Stimulated activated CD8-positive, alpha-beta memory T cell treated with anti-CD3 and anti-CD28 coated beads, Interleukin-15, amount 100 ng/mL, for 24 hours (primary cell): ENCODE measurements at places on chromosomes 16 and 17.

- DNase-seq: no peak
Observed at GRCh38 chr17:27244011-27244410, 49.9 kb upstream of the WSB1 start.

DNA sequence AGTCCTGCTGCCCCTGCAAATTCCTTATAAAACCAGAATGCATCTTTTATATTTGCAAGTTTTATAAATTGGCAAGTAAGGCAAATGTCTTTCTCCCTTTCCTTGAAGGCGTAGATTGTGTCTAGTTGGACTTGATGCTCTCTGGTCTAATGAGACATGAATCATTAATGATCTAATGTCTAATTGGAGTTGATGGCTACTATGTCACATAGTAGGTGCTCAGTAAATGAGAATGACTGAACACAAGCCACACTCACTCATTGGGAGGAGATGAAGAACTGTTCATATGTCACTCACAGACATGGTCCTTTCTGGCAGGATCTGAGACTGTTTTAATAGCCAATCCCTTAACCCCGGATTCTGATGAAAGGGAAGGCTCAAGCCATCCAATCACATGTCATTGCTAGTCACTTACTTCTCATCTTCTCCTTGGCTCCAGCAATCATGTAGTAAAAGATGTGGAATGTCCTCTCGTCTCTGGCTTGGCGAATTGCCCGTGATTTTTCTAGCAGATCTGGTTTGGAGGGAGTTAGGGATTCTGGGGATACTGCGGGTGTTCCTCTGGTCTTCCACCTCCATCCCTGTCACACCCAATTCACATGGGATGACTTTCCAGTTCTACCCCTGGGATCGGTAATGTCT is 81.0 kb downstream of the MYH11 start:
- DNase-seq: no peak

DNA sequence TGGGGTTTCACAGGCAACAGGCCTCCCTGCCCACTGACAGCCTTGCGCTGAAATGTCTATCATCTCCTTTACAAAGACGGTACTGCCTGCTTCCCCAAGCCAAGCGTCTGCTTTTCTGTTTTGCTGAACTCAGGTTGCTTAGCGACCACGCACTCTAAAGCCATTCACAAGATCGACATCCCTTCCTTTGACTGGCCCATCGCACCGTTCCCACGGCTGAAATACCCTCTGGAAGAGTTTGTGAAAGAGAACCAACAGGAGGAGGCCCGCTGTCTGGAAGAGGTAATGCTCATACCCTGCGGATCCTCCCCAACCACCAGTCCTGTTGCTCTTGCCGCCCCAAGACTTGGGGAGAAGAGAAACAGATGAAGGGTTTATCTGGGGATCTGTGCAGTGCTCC is 28.7 kb downstream of the TMEM186 start:
- DNase-seq: no peak

- no peak for DNase-seq
Observed at GRCh38 chr16:47848421-47849109, 307.2 kb downstream of the ABCC12 start.

- no peak for DNase-seq
Observed at GRCh38 chr17:75637551-75637950, 4.3 kb downstream of the SMIM5 start.

- no peak for DNase-seq
Observed at GRCh38 chr16:75667503-75667902, 9.3 kb downstream of the CPHXL2 start.

- no peak for DNase-seq
Observed at GRCh38 chr16:11980136-11980844, 3.8 kb downstream of the SNX29 start.

DNA sequence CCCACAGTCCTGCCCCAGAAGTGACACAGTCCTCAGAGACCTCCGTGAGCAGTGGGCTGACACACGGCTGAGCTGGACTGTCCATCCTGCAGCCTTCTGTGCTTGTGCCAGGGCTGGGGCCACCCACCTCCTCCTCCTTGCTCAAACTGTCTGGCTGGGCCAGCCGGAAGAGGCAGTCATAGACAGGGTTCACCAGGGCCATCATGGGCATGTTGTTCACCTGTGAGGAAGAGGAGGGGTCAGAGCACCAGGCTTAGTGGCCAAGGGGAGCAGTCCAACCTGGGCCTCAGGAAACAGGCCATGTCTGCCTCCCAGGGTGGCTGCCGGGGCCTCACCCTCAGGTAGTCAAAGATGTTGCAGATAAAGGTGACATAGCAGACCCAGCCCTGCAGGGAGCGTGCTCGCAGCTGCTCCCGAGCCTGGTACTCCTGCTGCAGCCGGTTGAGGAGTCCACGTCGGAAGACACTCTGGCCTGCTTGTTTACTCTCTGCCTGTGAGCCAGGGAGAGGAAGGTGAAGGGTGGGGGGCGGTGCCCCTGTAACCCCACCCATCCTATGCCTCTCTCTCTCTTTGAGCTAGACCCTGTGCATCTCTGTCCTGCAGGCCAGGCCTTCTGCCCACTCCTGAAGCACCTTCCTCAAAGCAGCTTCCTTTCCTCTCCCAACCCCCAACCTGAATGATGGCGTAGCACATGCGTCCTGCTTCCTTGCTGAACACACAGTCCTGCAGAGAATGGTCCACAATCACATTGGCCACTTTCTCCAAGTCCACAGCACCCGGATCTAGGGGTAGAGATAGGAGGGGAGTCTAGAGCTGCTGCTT is 3.4 kb downstream of the MIF4GD start:
- DNase-seq: no peak

GRCh38 chr16:80176114-80176513 is 364.7 kb upstream of the DYNLRB2 start:
- no peak for DNase-seq

GRCh38 chr16:57537194-57537505 is 779 bp upstream of the CCDC102A start:
- DNase-seq: no peak

DNA sequence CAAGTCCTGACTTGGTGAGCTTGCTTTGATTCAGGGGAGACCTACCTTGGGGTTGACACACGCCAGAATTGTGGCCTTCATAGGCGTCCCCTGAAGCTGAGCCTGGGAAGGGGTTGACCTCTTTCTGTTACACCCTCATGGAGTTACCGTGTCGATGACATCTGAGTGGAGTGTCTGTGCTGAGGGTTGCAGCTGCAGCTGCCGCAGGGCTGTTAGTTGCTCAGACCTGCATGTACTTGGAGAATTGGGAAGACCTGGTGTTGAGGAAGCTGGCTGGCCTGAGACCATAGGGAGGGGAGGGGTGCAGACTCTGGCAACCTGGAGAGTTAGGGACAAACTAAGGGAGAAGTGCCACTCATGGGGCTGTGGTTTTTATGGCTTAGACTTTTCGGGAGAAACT is 9.6 kb downstream of the GSE1 start:
- DNase-seq: no peak

- no peak for DNase-seq
Observed at GRCh38 chr17:50487213-50488096, 8.8 kb downstream of the RSAD1 start.

- DNase-seq: no peak
Observed at GRCh38 chr17:29615048-29615385, 7.7 kb downstream of the CORO6 start.

GRCh38 chr16:56559109-56559508 is 5.8 kb upstream of the MT4 start:
- DNase-seq: no peak

GRCh38 chr17:81909966-81910839 is 996 bp downstream of the PCYT2 start:
- DNase-seq: no peak

GRCh38 chr17:77768248-77768852 is 190.2 kb upstream of the TNRC6C start:
- DNase-seq: no peak

DNA sequence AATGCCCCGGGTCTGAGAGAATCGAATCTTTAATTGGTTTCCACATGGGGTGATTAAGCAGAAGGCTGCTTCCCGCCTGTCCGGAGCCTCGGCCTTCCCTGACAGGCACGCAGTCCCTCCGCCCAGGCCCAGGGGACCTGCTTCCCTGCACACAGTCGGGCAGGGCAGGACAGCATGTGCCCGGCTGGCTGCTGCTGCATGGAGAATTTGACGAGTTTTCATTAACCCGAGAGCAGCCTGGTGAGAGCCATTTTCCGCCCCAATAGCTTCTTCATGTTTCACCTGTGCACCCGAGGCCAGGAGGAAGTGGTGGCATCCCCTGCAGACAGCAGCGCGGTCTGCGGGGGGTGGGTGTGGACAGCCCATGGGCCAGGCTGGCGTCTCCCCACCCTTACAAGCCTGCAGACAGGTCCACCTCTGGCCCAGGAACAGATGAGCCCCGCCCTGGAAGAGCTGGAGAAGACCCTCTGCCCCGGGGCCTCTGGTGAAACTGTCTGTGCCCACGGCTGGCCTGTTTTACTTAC is 67.0 kb downstream of the KLHDC4 start:
- DNase-seq: no peak

DNA sequence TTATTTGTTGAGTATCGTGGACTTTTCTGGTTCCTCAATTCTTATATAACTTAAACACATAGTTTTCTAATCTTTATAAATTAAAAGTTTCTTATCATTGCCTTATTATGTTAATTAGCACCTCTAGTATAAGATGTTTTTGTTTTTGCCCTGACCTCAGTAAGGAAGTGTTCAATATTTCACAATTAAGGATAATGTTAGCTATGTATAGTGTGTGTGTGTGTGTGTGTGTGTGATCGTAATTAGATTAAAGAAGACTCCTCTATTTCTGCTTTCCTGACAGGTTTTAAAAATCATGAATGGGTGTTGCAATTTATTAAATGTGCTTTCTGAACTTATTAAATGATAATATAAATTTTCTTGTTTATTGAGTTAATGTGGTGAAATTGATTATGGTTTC is 12.0 kb downstream of the IL21R start:
- no peak for DNase-seq

DNA sequence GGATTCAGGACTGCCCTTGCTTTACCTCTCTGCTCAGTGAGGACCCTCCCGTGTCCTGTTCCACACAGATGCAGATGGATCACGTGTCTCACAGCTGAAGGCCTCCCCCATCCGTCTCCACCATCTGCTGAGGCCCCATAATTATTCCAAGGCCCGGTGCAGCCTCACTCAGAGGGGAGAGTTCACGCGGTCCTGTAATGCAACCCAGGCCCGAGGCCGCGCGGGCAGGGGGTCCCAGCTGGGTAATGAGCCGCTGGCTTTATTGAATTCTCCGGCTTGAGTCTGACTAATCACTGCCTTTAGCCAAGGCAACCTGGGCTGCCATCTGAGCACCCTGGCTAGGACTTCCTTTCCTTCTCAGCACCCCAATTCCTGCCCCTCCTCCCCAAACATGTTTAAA is 4.4 kb upstream of the WFIKKN2 start:
- no peak for DNase-seq

- DNase-seq: no peak
Observed at GRCh38 chr16:56343661-56344517, 81.5 kb downstream of the AMFR start.

- DNase-seq: no peak
Observed at GRCh38 chr16:25855818-25856217, 164.1 kb downstream of the HS3ST4 start.

GRCh38 chr17:77086433-77087010 is 54.2 kb upstream of the SEC14L1 start:
- DNase-seq: peak; percentile 77

- no peak for DNase-seq
Observed at GRCh38 chr17:16467044-16467443, 24.9 kb downstream of the LRRC75A start.

- DNase-seq: no peak
Observed at GRCh38 chr17:78226055-78226758, 5.2 kb upstream of the TMEM235 start.

GRCh38 chr16:64489449-64489848 is 632.4 kb downstream of the CDH11 start:
- DNase-seq: no peak

DNA sequence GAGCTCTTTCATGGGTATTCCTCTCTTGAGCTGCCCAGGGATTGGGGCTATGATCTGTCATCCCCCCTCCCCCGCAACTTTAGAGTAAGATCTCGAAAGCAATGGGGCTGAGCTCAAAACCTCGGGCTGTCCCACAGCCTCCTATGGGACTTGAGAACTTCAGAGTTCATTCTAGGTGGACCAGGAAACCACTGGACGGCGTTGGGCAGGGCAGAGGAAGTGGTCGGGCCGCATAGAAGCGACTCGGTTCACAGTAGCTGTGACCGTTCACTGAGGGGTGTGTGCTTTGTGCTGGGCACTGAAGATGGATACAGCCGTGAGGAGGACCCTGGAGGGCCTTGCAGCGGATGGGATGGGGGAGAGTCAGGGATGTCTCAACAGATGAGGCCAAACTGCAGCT is 292.0 kb downstream of the CPPED1 start:
- no peak for DNase-seq

DNA sequence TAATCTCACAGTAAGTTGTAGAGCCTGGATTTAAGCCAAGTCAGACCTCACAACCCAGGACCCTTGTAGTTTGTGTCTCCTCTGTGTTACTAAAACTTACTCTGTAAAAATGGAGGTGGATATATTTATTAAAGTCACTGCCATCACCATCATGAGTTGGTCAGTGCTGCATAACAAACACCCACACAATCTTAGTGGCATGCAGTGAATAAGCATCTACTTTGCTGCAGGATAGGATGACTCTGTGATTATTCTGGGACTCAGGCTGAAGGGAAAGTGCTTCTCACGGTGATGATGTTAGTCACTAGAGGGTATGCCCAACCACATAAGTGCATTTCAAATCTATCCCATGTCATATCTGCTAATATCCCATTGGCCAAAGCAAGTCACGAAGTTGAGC is 398.7 kb downstream of the XYLT1 start:
- DNase-seq: no peak

- DNase-seq: no peak
Observed at GRCh38 chr17:9370467-9370866, 205.2 kb downstream of the STX8 start.

DNA sequence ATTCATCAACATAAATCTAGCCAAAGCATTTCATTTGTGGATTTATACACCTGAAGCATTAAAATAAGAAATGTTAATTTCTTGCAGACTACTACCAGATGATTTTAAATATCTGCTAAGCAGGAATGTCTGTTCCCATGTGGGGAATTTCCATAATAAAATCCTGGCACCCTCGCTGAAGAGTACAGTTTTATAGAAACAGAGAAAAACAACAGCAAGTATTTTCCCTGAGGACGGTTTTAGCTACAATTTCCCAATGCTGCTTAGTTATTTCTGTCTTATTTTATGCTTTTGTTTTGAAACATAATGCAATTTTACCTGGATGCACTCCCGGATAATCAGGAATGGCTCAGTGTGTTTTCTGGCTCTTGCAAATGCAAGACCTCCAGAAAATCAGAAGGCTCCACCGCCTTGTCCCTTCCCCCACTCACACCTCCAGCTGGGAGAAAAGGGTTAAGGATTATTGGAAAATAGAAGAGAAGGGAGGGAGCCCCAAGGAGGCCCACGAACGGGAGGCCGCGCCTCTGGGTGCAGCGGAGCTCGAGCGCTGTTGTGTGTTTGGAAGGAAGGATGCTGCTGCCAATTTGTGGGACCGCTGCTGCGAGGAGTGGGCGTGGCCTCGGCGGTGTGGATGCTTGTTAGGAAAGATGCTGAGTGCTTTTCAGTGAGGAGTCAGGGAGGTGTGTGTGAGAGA is at the start of gene CNTNAP4:
TSS of gene CNTNAP4 (plus strand) at position 657 of the 694 bp plus-strand sequence. CDS start 262 bp downstream, outside the sequence.
- DNase-seq: no peak

- DNase-seq: no peak
Observed at GRCh38 chr17:29004081-29004692, 1.6 kb downstream of the SEZ6 start.

- DNase-seq: no peak
Observed at GRCh38 chr17:8420041-8420934, 15.4 kb upstream of the NDEL1 start.
